ENCODE measurements at places on chromosomes 6 and 20.

GRCh38 chr6:149236589-149236988 lies 80.9 kb upstream of the TAB2 start:
- DNase-seq: no peak

- DNase-seq: no peak
These were observed 60.4 kb downstream of the FOXO3 start for GRCh38 chr6:108621117-108621516.

- DNase-seq: no peak
These were observed 31.3 kb downstream of the MBOAT1 start for GRCh38 chr6:20180935-20181334.

DNA sequence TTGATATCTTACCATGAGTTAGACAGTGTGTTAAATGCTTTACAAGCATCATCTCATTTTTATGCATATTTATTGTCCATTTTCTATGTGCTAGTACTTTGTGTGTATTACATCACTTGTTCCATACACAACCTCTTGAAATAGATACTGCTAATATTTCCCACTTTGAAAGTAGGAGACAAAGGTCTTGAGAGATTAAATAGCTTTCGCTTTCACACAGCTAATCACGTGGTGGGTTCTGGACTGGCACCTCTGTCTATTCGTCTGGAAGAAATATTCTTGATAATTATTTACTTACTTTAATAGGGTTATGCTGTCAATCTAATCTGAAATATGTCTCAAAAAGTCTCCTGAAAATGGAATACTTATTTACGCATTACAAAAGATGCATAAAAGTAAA lies 30.2 kb downstream of the EPHA7 start:
- DNase-seq: no peak

DNA sequence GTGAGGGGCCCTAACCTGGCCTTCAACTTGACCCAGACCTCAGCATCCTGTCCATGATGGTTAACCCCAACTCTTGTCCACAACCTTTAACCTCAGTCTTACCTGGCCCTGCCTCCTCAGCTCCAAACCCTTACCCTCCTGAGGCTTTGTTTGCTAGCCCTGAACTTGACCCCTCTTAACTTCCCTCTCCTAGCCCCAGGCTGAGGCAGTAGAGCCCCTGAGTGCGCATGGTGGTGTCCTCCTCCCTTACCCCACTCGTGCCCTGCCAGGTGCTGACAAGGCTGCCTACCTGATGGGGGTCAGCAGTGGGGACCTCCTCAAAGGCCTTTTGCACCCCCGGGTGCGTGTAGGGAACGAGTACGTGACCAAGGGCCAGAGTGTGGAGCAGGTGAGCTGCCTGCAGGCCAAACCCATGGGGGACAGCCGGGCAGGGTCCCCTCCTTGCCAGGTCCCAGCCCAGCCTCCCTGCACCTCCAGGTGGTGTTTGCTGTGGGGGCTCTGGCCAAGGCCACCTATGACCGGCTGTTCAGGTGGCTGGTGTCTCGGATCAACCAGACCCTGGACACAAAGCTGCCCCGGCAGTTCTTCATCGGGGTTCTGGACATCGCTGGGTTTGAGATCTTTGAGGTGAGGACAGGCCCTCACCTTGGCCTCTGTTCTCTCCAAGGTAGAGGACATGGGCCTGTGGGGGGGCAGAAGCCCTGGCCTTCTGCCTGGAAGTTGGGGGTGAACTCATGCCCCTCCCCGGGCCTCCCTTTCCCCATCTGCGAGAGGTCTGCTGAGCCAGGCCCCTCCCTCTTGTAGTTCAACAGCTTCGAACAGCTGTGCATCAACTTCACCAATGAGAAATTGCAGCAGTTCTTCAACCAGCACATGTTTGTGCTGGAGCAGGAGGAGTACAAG lies 31.9 kb downstream of the MYH7B start:
- no peak for DNase-seq

DNA sequence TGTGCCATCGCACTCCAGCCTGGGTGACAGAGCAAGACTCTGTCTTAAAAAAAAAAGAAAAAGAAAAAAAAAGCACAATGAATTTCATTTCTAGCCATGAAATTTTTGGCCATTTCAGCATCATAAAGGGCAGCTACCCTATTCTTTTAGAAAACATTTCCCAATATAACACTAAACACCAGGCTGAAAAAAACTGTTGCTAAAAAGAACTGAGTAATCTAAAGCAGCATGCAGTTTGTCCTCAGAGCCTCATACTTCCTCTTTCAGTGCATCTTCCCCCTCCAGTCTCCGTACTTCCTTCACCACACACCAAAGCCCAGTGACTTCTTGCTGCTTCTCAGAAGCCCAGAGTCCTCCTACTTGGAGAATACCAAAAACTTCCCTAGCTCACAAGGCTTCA lies 5.6 kb upstream of the IFNGR1 start:
- peak; percentile 87 for DNase-seq

- DNase-seq: no peak
These were observed 36.5 kb downstream of the NOX3 start for GRCh38 chr6:155419161-155419560.

GRCh38 chr20:59939052-59939878 lies 840 bp downstream of the PPP1R3D start:
- DNase-seq: no peak

DNA sequence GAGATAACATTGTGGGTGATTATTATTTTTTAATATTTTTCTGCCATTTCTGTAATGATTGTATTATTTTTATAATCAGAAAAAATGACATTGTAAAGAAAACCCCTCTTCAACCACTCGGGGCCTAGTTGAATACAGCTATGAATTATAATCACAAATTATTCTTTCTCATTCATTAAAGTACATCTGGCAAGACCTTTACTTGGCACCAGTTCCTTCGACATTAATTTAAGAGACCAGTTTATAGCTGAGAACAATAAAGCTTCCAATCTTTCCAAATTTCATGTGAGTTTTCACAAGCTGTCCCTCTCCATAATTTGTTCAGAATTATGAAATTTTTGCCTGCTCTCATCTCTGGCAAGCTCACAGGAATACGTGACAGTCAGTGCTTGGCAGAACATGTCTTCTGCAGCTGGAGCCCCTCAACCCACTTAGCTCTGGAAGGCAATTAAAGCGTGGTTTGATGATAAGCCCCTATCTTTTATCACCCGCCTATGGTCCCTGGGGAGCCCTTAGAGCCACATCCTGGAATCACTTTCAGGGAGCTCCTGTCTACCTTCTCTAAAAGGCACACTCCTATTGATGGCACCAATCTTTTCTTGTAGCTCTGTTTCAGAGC lies 237.2 kb upstream of the PRND start:
- no peak for DNase-seq

DNA sequence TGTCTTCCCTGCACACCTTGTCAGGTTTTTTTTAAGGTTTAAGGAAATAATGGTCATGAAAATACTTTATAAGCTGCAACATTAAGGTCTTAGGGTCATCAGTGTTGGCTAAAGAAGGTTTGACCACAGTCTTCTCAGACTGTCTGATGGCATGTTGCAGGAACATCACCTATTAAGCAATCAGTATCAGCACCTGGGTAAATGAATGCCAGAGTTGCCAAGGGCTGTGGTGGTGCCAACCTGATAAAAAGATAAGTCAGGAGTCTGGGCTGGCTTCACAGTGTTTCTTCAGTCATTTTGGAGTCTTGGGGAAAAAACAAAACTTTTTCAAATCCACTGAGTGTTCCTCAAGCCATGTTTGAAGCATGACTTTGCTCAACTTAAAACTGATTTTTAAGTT lies 61.5 kb upstream of the VSTM2L start:
- DNase-seq: no peak

GRCh38 chr6:104541411-104541810 lies 318.3 kb downstream of the HACE1 start:
- DNase-seq: no peak
